ENCODE measurements at places on chromosomes 13 and 19. TPM values are rescaled to one million over a fixed set of nuclear protein-coding genes. Genes with fewer than 3 reads are reported as not detected.
A peak's percentile ranks its signal among the peaks of the same experiment; 100 is the strongest.

- no peak for DNase-seq
Measured at GRCh38 chr19:5058521-5059212, 89.8 kb downstream of the KDM4B start.

GRCh38 chr13:42924344-42924743 is 67.7 kb downstream of the EPSTI1 start:
- DNase-seq: no peak

DNA sequence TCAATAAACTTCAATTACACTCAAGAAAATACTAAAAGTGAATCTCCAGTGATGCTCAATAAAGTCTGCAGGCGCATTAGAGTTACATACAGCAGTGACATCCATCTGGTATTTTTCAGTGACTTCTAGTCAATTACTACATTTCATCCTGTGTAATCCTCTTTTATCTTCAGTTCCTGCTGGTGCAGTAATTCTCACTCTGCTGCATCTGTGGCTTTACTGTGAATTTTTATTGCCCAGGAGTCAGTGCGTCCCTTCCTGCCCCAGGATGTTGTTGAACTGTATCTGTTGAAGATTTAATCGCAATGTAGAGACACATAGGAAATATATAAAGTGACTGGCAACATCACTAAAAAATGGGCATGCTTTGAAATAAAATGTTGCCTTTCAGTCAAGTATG is 196.3 kb upstream of the TMTC4 start:
- no peak for DNase-seq

- DNase-seq: peak; percentile 53
Measured at GRCh38 chr19:13398780-13399726, 107.2 kb downstream of the CACNA1A start.

DNA sequence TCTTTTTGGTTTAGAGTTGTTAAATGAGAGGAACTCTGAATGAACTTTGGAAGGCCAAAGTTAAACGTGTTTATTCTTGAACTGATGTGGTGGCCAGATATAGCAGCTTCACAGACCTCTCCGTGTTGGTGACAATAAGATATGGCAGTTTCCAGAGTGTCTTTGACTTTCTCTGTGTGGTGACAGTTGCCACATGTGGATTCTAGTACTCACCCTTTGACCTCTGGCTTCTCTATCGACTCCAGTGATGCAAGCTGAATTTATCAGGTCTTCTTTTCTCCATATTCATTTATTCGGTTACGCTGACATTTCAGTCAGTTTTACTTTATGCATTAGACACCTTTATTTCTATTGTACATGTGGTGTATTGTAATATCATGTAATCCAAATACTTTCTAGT is 1469.5 kb downstream of the SLITRK1 start:
- DNase-seq: no peak

GRCh38 chr13:52446265-52446664 is 4.2 kb downstream of the VPS36 start:
- DNase-seq: peak; percentile 65

GRCh38 chr13:111165241-111166010 is 50.3 kb downstream of the ARHGEF7 start:
- no peak for DNase-seq

GRCh38 chr13:59409211-59409610 is 754.5 kb downstream of the DIAPH3 start:
- DNase-seq: peak; percentile 3

GRCh38 chr13:44259045-44260027 is 114.3 kb upstream of the SERP2 start:
- DNase-seq: peak; percentile 55

- no peak for DNase-seq
Measured at GRCh38 chr13:36665630-36666029, 8.2 kb upstream of the SERTM1 start.

DNA sequence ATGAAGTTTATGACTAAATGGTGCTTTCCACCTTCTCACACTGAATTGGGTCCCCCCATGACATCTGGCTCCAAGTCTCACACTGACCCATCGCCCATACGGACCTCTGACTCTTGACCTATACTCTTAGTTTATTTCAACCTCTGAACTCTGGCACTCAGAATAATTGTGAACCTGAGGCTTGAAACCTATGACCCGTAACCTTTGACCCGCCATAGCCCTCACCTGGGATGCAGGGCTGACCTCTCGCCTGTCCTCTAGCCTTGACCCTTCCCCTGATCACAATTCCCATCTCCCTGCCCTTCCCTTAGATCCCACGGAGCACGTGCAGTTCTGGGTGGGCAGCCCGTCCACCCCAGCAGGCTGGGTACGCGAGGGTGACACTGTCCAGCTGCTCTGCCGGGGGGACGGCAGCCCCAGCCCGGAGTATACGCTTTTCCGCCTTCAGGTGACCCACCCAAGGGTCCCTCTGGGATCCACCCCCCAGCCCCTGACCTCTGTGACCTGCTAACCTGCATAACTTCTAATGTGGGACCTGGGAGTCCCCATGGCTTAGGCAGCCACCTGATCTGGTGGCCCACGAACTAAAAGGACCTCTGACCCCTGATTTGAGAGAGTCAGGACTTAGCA is 5.1 kb downstream of the BCAM start:
- DNase-seq: no peak

DNA sequence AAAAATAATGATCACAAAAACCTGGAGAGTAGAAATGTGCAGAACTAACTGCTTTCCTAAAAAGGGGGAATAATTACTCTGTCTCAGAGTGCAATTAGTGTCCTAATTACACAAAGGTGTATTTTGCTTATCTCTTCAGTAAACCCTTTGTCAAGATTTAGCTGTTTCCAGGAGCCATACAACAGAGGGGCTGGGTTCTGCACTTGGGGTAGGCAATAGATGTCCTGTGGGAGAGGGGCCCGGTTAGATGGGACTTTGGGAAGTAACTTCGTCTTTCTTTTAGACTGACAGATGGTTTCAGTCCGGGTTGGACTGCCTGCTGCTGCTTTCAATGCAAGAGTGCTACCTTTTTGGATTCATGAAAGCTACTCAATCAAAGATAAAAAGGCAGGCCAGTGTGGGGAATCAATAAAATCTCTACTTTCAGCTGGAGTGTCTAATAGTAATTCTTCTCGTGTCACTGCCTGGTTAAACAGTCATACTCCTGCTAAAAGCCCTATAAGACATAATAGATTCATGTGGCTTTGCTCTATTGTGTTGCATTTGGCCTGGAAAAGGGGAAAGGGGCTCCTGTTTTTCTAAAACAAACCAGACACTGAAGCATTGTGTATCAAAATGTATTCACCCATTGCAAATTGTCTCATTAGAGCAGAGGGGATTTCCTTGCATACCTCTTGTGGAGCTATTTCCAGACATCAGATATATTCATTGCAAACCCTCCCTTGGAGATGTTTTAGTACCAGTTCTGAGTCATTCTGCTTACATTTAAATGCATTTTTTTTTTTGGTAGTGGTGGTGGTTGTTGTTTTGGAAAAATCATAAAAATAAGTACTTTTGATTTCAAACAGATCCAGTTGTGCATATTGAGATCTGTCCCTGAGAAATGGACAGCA is 83.3 kb upstream of the PCDH8 start:
- DNase-seq: no peak

- no peak for DNase-seq
Measured at GRCh38 chr19:55495646-55496349, 7.6 kb downstream of the SSC5D start.

- DNase-seq: no peak
Measured at GRCh38 chr13:29496241-29496712, 99.2 kb downstream of the SLC7A1 start.

DNA sequence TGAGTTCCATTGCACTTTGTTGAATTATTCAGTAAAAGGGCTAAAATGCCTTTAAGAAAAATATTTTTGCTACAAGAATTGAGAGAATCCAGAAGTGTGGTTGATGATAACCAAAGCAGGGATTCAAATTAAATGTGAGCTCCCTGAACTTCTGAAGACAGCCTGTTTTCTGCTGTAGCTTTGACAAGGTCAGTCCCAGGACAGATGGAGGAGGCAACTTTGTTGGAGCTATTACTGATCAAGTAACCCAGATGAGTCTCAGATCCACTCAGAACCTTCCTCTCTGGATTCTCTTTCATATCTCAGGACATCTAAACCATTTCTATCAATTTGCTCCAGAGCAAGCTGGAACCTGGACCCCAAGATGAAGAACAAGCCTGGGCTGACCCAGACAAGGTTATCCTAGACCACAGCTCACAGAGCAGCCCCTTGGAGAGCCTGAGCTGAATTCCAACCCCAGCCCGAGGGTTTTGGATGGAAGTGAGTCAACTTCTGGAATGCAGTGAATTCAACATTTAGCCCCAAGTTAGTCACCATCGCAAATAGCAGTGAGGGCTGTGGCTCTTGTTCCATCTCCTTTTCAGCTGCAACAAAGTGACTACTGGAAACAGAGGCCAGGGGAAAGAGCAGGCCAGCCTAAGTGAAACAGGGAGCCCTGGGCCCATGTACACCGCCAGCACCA is 137.8 kb upstream of the TSC22D1 start:
- DNase-seq: peak; percentile 83

DNA sequence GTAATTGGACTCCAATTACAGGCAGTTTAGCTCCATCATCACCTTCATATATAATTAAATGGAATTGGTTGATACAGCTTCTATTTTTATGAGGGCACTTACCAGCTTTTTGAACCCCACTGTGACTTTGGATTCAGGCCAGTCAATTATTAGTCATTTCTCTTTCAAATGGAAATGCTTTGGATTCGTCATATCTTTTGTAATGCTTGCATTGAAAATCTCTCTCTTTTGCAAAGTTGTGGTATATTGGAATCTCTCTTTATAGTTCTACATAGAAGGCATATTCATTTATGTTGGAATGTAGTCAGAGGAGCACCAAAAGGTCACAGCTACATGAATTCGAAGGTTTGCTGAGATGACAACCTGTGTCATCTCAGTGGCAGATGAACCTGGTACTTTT is 1074.3 kb upstream of the SLC10A2 start:
- DNase-seq: no peak

KLK12 gene
- not detected for total RNA-seq

KANK3 gene
- 0.64 TPM for total RNA-seq

RXFP2 gene
- not detected for total RNA-seq

IL11 gene
- total RNA-seq: 5.2 TPM

RAB3A gene
- total RNA-seq: 0.97 TPM

KCNN4 gene
- total RNA-seq: not detected

CEACAM1 gene
- 0.97 TPM for total RNA-seq

DLL3 gene
- total RNA-seq: under 0.01 TPM

VRK3 gene
- 20.3 TPM for total RNA-seq

SLAIN1 gene
- total RNA-seq: not detected

All from fibroblast of villous mesenchyme (primary cell).